ENCODE measurements at places on chromosomes 4 and X. TPM values are rescaled to one million over a fixed set of nuclear protein-coding genes. Genes with fewer than 3 reads are reported as not detected.

GRCh38 chr4:114399105-114399504 lies 199.5 kb upstream of the UGT8 start:
- no peak for DNase-seq

Gene IL13RA1
- 108 TPM for total RNA-seq

DNA sequence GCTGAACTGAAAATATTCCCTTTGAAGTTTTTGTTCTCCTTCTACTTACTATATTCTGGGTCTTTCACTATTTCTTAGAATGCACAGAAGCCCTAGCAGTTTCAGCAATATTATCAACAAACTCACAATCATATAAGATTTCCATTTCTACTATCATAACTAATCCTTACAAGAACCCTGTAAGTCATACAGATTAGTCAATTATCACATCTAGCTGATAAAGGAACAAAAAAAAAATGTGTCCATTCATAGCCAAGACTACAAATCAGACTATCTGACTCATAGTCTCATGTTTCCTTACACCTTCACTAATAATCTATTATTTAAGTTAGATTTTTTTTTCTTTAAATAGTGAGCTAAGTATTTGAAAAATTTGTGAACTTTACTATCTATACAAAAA lies 72.5 kb downstream of the LRBA start:
- no peak for DNase-seq

Gene MBNL3
- total RNA-seq: 2.9 TPM

Gene WAS
- total RNA-seq: 0.36 TPM

GRCh38 chrX:149903889-149904748 lies 23.1 kb downstream of the MAGEA8 start:
- no peak for DNase-seq

DNA sequence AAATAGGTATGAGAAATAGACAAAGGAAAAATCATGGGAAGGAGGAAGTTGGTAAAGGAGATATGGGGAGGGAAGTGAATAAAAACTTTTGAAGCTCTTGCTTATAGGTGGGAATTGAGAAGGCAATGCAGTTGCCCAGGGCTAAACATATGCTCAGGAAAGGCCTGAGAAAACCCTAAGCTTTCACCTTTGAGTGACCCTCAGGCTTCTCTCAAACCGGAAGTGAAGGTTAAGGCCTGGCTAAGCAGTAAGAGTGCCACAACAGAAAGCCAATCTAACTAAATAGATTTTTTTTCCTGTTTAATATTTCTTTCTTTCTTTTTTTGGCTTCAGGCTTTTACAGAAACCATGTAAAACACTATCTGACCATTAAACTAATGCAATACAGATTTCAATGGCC lies 69.5 kb upstream of the GABRA3 start:
- DNase-seq: no peak

GRCh38 chr4:137471895-137472294 lies 60.4 kb downstream of the PCDH18 start:
- DNase-seq: no peak

- DNase-seq: peak; percentile 3
These were observed 138.4 kb downstream of the COL25A1 start for GRCh38 chr4:109164011-109164410.

Gene SPANXA2
- 0.29 TPM for total RNA-seq

Gene GAGE12E
- not detected for total RNA-seq

DNA sequence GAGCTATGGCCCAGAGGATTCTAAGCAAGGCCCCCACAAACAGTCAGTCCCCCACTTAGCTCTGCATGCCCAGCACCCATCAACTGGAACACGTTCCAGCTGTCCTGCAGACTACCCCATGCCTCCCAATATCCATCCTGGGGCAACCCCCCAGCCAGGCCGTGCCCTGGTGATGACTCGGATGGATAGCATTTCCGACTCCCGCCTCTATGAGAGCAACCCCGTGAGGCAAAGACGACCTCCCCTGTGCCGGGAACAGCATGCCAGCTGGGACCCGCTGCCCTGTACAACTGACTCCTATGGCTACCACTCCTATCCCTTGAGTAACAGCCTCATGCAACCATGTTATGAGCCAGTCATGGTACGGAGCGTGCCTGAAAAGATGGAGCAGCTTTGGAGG lies 32.0 kb downstream of the LAS1L start:
- no peak for DNase-seq

Gene COQ2
- total RNA-seq: 17.1 TPM

DNA sequence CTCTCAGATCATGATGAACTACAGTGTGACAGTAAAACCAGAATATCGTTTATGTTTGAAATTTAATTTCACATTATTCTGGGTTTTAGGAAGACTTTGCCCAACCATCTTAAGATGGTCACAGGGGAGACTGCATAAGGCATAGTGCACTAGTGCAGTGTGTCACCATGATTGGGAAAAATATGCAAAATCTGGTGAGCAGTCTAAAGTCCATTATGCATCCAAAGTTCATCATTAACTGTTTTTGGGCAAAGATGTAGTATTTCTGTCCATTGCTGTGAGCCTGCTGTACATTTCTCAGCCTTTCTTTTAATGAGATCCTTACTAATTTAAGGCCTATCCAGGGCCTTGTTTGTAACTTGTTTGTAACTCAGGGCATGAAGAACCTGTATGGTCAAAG lies 11.3 kb upstream of the MFAP3L start:
- DNase-seq: no peak

DNA sequence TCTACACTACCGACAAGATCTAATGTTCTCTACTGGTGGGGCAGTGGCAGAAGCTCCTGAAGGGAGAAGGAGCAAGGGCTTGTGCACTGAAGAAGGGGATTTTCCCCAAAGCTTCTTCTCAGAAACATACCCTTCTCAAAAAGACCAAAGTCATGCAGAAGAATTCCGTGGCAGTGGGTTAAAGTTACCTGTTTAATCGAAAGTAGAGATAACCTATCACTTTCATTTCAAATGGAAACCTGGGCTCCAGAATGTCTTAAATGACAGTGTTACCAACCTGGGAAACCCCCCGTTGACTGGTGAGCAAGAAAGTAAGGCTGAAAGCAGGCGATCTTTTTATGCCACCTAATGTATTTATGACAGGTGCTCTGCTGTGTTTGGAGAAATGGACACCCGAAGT lies 92.5 kb upstream of the TEX13D start:
- DNase-seq: no peak

GRCh38 chr4:114072781-114073180 lies 93.3 kb upstream of the ARSJ start:
- DNase-seq: no peak

- no peak for DNase-seq
These were observed 259.7 kb downstream of the BMPR1B start for GRCh38 chr4:95017305-95018064.

- peak; percentile 88 for DNase-seq
These were observed 43.2 kb downstream of the TMEM144 start for GRCh38 chr4:158253350-158253980.

DNA sequence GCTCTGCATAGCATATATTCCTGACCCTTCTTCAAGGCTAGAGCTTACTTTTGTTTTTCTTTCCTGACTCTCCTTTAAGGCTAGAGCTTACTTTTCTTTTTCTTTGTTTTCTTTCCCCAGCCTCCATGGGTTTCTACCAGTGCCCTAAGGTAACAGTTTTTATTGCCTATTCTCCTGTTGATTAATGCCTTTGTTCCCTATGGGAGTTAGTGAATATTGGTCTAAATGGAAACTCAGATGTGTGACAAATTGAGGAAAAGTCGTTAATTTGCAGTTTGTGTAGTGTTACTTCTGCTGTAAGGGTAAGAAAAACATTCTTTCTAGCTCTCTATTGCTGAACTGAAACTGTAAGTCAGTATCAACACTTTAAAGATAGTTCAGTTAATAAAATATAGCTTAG lies 358.7 kb downstream of the IL15 start:
- DNase-seq: no peak

DNA sequence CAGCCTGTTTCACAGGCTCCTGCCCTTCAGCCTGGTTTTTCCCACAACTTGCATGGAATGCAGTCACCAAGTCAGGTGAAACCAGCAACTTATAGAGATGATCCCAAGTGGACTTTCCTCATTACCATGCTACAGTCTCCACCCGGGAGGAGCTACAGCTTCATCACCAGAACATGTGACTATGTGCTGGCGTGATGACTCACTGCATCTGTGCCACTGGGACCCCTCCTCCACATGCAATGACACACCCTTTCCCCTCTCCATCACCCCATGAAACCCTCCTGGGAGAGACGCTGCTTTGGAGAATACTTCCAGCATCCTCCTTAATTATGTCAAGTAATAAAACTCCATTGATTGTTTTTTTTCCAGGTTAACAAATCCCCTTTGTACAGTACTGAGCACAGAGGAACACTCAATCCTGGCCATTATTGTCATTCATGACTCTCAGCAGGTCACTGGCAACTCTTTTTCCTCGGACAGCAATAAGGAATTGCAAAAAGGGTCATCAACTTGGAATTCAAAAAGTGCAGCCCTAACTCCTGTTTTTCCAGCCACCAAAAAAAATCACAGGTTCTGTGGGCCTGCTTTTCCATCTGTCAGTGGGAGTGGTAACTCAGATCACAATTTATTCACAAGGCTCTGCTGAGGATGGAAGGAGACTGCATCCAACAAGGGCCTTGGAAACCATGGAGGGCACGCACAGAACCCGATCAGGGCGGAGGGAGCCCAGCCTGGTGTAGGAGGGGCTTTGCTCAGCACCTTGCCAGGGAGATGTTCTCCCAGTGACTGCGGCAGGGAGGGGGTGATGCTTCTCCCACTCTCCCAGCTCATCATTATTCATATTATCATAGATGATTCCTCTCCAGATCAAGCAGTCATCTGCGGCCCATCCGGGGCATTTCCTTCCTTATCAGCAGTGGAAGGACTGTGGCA lies 17.4 kb downstream of the QDPR start:
- DNase-seq: peak; percentile 95

- no peak for DNase-seq
These were observed 54.5 kb upstream of the CHRNA9 start for GRCh38 chr4:40280586-40280985.

GRCh38 chr4:37393321-37393720 lies 148.8 kb downstream of the NWD2 start:
- DNase-seq: no peak

Gene HS6ST2
- total RNA-seq: not detected

GRCh38 chr4:1338752-1339414 lies 8.1 kb upstream of the UVSSA start:
- no peak for DNase-seq

GRCh38 chr4:8278009-8278395 lies 8.4 kb downstream of the HTRA3 start:
- DNase-seq: peak; percentile 89

- no peak for DNase-seq
These were observed 2201.6 kb upstream of the TENM3 start for GRCh38 chr4:180041576-180041975.

GRCh38 chrX:108484251-108484650 lies 44.6 kb downstream of the COL4A5 start:
- DNase-seq: no peak

DNA sequence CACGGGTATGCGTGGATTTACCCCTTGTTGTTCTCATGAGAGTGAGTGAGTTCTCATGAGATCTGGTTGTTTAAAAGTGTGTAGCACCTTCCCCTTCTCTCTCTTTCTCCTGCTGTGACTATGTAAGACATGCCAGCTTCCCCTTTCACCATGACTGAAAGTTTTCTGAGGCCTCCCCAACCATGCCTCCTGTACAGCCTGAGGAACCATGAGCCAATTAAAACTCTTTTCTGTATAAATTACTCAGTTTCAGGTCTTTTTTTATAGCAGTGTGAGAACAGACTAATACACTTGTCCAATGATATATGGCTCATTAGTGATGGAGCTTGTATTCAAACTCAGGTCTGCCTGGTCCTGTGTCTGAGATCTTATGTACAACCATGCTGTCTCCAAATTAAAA lies 28.5 kb upstream of the RTL3 start:
- no peak for DNase-seq

GRCh38 chr4:24274381-24274941 lies 309.9 kb downstream of the DHX15 start:
- peak; percentile 60 for DNase-seq

Gene FRMD7
- total RNA-seq: 1.5 TPM

- no peak for DNase-seq
These were observed 87.2 kb downstream of the KLHL8 start for GRCh38 chr4:87133183-87133582.

DNA sequence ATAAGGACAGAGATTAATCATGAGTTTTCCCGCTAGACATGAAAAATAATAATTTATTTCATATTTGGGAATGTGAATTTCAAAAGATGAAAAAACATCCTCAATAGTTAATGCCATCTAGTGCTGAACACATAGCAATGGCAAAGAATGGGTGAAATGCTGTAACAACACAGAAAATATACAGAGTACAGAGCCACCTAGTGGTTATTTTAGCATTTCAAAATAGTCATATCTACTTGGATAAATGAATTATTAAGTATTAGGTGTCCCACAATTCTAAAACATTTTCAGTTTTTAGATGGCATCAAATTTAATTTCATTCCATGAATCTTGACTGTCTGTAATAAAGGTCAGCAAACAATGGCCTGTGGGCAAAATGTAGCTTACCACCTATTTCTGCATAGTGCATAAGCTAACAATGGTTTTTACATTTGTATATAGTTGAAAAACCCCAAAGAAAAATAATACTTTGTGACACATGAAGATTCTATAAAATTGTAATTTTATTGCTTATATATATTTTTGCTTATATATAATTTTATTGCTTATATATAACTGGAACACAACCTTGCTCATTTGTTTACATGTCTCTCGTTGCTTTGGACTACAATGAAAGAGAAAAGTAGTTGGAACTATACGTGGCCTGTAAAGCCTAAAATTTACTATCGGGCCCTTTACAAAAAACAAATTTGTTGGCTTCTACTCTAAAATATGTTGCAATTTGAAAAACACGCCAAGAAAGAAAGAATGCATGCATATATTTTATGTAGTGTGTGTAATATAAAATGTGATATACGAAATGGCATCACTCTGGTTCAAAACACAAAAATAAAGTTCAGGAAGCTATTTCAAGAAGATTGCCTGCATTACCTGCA lies 99.1 kb upstream of the FAM47C start:
- peak; percentile 52 for DNase-seq

GRCh38 chrX:103533511-103534216 lies 14.4 kb upstream of the RAB40A start:
- DNase-seq: peak; percentile 53

GRCh38 chrX:12610079-12610478 lies 181.1 kb upstream of the PRPS2 start:
- peak; percentile 62 for DNase-seq

DNA sequence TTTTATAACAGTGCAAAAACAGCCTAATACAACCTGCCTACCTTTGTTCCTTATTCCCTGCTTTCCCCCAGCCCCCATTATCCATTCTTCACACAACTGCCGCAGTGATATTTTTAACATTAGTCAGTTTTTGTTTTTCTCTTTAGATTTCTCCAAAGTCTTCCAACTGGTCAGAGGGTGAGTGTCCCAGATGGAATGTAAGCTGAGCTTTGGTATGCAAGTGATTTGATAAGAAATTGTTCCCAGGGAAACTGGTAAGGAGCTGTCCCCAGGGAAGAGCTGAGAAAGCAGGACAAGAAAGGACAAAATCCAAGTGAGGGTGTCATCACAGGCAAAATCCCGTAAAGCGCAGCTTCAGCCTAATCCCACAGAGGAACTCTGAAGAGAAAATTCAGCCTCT lies 475.5 kb upstream of the ADGRL3 start:
- peak; percentile 43 for DNase-seq

- no peak for DNase-seq
These were observed 9.6 kb upstream of the GRSF1 start for GRCh38 chr4:70849291-70849690.
